ENCODE measurements at places on chromosomes 1 and 21.
A peak's percentile ranks its signal among the peaks of the same experiment; 100 is the strongest.

DNA sequence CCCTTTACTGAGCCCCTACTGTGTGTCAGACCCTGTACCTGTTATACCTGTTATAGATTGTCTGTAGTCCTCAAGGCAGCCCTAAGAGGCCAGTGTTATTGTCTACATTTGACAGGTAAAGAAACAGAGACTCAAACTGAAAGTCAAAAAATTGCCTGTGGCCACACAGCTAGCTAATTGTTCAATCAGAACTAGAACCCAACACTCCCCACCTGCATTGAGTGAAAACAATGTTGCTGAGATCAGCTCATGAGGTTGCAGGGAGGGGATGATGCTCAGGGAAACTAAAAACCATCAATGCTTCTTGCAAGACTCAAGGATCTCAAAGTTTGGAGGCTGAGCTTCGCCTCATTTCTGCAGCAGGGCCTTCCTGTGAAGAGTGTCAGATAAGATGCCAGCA, 109.5 kb upstream of the LMO4 start:
- DNase-seq: no peak

DNA sequence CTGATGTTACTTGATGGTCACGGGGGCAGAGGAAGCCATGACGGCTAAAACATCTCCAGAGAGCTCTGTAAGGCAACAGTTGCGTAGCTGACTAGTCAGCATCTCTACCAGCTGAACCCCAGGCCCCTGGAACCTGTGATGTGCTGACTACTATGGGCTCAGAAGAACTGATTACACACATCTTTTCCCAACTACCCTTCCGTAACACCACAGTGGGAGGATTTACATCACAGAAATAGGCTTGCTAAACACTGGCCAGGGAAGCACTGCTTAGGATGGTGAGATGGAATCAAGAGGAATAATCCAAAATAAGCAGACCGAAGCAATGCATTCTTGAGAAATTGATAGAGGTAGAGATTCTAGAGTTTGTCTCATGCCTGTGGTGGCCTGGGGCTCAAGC, 122.5 kb downstream of the SMYD2 start:
- DNase-seq: no peak

DNA sequence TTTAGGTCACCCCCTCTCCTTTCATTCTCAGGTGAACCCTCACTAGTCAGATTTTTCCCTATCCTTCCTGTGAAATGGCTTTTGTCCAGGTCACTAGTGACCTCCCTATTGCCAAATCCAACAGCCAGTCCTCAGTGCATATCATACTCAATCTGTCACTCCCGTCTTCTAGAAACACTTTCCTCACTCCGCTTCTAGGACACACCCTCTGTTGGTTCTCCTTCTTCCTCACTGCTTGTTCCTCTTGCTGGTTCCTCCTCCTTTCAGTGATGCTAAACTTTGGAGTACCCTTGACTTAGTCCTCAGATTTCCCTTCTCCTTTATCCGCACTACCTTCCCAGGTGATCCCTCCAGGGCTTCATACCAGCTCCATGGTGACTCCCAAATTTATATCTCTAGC, 94.3 kb downstream of the RNF220 start:
- DNase-seq: no peak

- DNase-seq: no peak
Observed at GRCh38 chr1:211287218-211287617, 28.1 kb downstream of the RCOR3 start.

DNA sequence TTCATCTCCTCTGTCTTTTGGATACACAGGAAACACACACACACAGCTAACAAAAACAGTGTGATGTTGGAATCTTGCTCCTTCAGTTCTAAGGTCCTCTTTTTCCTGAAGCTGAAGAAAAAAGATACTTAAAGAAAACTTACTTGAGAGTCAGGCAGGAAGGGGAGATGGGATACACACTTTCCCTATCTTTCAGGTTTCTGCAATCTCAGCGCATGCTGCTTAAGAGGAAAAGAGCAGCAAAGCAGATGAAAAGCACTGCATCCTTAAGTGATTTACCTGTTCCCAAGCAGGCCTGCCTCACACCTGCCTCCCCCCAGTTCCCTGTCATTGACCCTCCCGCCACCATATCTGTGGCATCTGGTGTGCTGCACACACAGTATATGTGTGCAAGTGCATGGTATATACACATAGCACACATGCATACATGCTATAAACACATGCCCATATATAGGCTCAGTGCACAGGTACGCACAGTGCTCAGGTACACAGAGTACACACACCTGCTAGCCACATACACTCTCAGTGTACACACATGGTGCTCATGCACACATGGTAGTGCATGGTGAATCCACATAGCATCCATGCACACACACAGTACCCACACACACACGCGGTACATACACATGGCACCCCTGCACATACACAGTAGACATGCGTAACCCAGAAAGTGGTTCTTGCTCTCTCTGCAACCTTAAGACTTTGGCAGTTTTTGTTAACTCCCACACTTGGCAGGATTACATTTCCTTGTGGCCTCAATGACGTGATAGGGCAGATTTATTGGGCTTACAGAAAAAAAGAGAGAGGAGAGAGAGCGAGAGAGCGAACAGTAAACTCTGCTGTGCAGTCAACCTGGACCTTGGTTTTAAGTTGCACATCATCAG, 166.9 kb downstream of the TOMM20 start:
- no peak for DNase-seq

GRCh38 chr1:156705918-156706656, 704 bp upstream of the CRABP2 start:
- peak; percentile 78 for DNase-seq

DNA sequence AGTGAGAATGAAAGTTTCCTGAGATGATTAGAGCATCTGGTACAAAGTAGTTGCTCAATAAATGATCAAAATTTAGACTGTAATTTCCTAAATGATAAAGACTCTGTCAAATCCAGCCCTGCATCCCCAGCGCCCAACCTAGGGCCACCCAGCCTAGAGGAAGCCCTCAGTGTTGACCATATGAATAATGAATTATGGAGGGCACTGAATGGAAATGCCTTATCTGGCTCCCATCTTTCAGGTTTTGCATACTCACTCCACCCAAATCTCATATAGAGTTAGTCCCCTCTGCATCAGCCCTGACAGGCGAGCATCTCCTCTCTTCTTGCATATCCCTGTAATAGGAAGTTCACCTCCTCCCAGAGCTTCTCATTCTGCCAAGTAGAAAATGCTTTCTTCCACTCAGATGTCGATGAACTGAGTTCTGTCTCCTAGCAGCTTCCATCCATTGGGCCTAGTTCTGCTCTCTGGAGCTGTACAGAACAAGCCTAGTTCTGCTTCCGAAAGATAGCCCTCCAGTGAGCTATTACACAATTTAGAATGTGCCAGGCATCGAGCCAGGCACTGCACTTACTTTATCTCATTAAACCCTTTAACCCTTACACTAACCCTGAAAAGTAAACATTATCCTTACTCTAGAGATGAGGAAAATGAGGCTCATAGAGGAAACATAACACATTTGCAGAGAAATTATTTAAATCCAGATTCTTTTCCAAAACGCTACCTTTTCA, 20.9 kb downstream of the COA7 start:
- DNase-seq: no peak

DNA sequence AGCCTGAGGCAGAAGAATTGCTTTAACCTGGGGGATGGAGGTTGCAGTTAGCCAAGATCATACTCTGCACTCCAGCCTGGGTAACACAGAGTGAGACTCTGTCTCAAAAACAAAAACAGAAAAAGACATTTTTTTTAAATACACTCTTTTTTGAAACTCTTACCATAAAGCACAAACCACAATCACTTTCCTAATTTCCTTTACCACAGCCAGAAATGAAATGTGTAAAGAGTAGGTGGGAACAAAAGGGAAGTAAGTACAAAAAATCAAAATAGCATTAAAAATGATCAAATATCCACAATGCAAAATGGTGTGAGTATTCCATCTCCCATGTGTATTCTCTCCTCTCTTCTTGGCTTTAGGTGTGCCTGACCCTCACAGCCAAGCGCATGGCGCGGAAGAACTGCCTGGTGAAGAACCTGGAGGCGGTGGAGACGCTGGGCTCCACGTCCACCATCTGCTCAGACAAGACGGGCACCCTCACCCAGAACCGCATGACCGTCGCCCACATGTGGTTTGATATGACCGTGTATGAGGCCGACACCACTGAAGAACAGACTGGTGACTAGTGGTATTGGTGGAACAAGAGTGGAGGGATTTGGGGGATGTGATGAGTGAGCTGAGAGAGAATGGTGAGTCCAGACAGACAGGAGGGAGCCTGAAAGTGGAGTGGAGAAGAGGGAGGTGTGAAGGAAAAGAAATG, 14.9 kb downstream of the ATP1A4 start:
- no peak for DNase-seq

DNA sequence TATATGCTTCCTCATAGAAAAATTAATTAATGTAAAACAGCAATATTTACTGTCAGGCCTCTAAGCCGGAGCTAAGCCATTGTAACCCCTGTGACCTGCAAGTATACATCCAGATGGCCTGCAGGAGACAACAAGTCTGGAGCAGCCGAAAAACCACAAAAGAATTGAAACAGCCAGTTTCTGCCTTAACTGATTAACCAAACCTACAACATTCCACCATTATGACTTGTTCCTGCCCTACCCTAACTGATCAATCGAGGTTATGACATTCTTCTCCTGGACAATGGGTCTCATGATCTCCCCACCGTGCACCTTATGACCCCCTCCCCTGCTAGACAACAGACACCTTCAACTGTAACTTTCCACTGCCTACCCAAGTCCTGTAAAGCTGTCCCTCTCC, 205.8 kb upstream of the DUSP10 start:
- no peak for DNase-seq
